Activated naive CD8-positive, alpha-beta T cell treated with anti-CD3 and anti-CD28 coated beads, Interleukin-2, amount 10 ng/mL, durations not matched to agents 7 days and 5 days (primary cell): ENCODE measurements at places on chromosomes 4 and X. TPM values are rescaled to one million over a fixed set of nuclear protein-coding genes. Genes with fewer than 3 reads are reported as not detected.

GRCh38 chr4:140172960-140173359 is 19.0 kb upstream of the MAML3 start:
- no peak overlapping the region for H3K4me3 ChIP-seq
- peaks cover 2% of the 10 kb centered on the region for H3K27me3 ChIP-seq
- H3K27ac ChIP-seq, result no peak overlapping the region
- H3K4me1 ChIP-seq, result peaks cover 4% of the 10 kb centered on the region
- H3K36me3 ChIP-seq, result peaks cover 2% of the 10 kb centered on the region

- H3K27ac ChIP-seq, result no peak overlapping the region
- H3K36me3 ChIP-seq, result no peaks in the 10 kb centered on the region
- no peak for DNase-seq
These were observed 303.0 kb downstream of the EPHA5 start for GRCh38 chr4:65367306-65367705.

DNA sequence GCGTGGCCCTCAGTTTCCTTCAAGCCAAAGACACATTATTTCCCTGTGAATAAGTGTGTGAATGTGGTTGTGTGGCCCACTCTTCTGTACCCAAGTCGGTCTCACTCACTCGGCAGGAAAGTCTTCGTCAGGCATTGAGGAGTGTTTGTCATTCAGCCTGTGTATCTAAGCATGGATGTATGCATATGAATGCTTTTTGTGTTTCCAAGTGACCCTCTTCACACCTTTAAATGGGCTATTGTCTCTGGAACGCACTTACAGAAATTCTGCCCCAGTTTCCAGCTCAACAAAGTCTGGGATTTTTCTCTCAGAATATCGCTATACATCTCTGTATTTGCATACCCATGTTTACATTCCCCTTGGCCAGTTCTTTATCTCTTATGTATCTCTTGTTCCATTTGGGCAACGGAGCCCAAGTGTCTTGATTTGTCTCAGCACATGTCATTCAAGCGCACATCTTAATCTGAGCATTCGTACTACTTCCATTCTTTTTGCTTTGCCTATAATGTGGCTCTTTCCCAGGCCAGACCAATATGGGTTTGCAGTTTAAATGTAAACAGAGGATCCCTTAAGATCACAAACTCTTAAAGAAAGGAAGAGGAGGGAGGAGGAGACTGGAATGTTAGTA is 4.8 kb downstream of the BCOR start:
- H3K36me3 ChIP-seq, result peaks cover 8% of the 10 kb centered on the region
- peak overlapping the region; percentile 10 for H3K4me3 ChIP-seq
- no peak for DNase-seq
- peaks cover 36% of the 10 kb centered on the region for H3K4me1 ChIP-seq
- no peaks in the 10 kb centered on the region for H3K27me3 ChIP-seq

DNA sequence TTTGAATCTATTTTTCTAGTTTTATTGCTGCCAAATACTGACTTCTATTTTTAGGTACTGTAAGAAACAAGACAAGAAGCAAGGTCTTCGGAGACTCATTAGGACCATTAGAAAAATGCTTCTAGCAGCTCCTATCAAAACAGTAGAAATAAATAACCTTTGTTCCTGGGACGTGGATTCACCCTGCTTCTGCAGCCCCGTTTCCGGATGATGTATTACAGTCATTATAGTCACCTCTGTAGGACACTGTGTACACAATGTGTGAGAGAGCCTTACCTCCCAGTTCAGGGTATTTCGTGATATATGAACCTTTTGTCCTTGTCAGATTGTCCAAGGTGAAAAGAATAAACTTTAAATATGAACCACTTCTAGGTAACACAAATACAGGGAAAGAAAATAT is 484.0 kb upstream of the TECRL start:
- no peaks in the 10 kb centered on the region for H3K27me3 ChIP-seq
- no peaks in the 10 kb centered on the region for H3K36me3 ChIP-seq
- no peaks in the 10 kb centered on the region for H3K4me1 ChIP-seq
- H3K4me3 ChIP-seq, result no peak overlapping the region
- no peak overlapping the region for H3K27ac ChIP-seq

DNA sequence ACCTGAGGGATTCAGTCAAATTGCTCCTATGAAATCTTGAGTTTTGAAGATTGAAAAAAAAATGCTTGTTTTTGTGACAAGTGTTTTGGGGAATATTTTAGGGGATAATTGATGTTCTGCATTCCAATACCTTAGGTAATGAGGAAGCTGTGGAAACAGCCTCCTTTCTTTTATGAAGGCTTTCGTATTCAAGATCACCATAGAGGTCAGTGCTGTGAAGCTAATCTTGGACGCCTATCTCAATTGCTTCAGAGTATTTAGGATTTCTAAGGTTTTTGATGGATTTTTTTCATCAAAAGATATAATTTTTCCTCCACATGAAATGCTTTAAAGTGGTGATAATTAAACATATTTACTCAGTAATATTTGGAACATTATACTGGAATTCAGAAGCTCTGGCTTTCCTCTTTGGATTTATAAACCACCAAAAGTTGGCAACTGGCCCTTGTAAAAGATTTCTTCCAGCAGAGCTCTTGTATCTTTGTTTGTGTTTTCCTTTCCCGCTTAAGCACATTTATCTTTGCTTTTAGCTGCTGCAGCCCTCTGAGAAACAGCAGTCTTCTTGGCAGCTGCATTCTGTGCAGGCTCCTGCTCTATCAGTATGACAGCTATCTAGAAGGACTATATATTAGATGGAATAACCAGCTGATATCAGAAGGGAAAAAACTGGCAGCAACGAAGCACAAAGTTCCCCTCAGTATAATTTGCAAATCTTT is 63.7 kb downstream of the HMGB2 start:
- no peaks in the 10 kb centered on the region for H3K27me3 ChIP-seq
- H3K27ac ChIP-seq, result no peak overlapping the region
- DNase-seq, result no peak
- H3K36me3 ChIP-seq, result peaks cover 10% of the 10 kb centered on the region
- H3K4me3 ChIP-seq, result no peak overlapping the region
- H3K4me1 ChIP-seq, result no peaks in the 10 kb centered on the region

DNA sequence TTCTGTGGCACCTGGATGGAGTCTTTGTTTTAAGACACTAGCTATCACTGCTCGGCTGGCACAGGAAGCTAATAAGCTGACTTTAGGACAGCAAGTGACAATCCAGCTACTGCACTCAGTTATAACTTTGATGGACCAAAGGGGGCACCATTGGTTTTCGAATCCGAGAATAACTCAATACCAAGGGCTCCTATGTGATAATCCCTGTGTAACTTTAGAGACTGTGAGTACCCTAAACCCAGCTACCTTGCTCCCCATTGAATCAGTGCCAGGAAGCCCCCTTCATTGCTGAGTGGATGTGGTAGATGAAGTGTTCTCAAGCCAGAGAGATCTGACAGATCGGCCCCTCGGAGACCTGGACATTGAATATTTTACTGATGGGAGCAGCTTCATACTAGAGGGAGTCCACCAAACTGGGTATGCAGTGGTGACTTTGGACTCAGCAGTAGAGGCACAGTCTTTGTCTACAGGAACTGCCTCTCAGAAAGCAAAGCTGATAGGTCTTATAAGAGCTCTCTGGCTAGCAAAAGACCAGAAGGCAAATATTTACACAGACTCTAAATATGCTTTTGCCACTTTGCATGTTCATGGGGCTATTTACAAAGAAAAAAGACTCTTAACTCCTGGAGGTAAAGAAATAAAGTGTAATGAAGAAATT is 35.5 kb upstream of the UGT2B7 start:
- no peaks in the 10 kb centered on the region for H3K4me1 ChIP-seq
- DNase-seq, result no peak
- no peaks in the 10 kb centered on the region for H3K36me3 ChIP-seq
- no peak overlapping the region for H3K4me3 ChIP-seq

GRCh38 chr4:150436598-150437370 is 145.2 kb upstream of the MAB21L2 start:
- no peaks in the 10 kb centered on the region for H3K4me1 ChIP-seq
- H3K36me3 ChIP-seq, result peaks cover 13% of the 10 kb centered on the region
- H3K4me3 ChIP-seq, result no peak overlapping the region
- DNase-seq, result no peak
- no peak overlapping the region for H3K27ac ChIP-seq

DNA sequence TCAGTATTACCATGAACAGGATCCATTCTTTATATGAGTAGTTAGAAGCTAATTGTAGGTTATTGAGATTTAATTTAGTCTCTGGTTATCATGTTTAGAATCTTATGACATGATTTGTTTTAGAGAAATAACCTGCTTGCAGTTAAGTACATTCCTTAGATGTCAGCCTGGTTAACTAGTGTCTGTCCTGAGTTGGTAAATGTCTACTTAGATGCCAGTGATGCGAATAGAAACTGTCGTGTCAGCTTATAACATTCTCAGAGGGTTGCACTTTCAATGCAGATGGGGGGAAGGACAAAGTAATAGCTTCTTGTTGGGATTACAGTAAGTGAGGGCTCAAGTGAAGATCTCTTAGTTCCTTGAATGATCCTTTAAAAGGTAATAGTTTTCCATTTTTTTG is 227.8 kb upstream of the SPRY1 start:
- no peaks in the 10 kb centered on the region for H3K4me1 ChIP-seq
- no peak overlapping the region for H3K4me3 ChIP-seq
- no peak for DNase-seq
- no peaks in the 10 kb centered on the region for H3K27me3 ChIP-seq
- peaks cover 5% of the 10 kb centered on the region for H3K36me3 ChIP-seq

DNA sequence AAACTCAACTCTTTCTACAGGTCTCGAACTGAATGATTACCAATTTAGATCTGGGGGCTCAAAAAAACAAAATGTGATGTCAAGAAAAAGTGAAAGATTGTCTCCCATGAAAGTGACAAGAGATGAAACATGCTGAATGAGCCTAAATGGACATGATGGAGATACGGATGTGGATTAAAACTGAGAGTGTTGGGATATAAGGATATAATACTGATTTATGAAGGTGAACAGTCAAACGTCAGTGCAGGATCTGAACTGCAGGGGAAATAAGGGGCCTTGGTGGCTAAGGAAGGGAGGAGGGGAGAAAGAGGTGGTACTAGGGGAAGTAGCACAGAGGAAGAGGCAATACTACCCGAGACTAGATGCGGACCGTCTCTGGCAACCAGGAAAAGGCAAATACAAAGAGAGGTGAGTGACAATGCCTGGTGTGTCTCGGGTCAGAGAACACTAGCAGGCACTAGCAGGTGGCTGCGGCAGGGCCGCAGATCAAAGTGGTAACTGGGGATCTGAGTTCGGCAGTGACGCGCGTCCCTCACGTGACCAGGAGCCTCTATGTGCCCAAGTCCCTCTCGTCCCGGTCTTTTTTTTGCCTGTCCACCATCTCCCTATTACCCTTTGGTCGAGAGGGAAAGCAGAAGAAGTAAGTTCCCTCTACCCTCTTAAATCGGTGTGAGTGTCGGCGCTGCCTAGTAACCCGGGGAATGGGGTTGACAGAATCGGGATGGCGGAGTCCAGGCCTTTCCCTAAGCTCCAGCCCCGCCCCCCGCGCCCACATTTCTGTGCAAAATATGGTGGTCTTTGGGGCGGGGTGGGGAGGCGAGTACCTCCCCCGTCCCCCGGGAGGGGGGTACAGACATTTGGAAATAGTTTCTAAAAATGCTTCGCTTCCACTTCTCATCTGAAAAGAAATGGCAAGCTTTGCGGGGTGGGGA is at the start of gene TCEAL1:
TCEAL1 (plus strand) TSS at position 590 of the 932 bp plus-strand sequence. CDS start 942 bp downstream, outside the sequence.
- DNase-seq, result peak; percentile 48
- no peaks in the 10 kb centered on the region for H3K27me3 ChIP-seq
- no peaks in the 10 kb centered on the region for H3K36me3 ChIP-seq
- peak within 1 kb of the TSS; percentile 56 for H3K27ac ChIP-seq
- peaks cover 11% of the 10 kb centered on the region for H3K4me1 ChIP-seq

DNA sequence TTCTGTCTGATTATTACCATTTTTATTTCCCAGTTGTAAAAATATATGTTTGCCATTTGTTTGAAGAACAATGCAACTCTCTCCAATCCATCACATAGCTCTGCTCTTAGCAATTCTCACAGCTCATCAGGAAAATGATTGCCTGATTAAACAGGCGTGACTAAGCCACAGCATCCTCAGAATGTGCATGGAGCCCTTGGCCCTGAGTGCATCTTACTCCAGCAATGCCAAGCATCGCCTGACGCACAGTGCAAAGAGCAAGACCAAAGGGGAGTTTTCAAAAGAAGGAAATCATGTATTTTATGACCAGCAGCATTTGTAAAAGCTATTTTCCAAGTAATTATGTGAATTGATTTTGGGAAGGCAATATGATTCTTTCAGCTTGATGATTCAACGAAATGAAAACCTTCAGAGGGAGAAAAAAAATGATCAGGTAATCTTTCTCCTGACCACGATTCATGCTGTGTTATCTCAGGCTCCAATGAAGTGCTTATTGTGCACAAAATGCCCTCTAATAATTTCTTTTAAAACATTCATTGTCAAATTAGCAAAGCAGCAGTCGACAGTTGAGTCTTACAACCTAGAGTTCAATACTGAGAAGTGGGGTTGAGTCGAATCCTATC is 138.0 kb upstream of the FAM9B start:
- no peak overlapping the region for H3K27ac ChIP-seq
- H3K36me3 ChIP-seq, result no peaks in the 10 kb centered on the region
- no peak overlapping the region for H3K4me3 ChIP-seq

GRCh38 chrX:11725631-11726442 is 32.2 kb upstream of the MSL3 start:
- no peaks in the 10 kb centered on the region for H3K27me3 ChIP-seq
- DNase-seq, result no peak
- no peak overlapping the region for H3K27ac ChIP-seq
- H3K4me3 ChIP-seq, result no peak overlapping the region

DNA sequence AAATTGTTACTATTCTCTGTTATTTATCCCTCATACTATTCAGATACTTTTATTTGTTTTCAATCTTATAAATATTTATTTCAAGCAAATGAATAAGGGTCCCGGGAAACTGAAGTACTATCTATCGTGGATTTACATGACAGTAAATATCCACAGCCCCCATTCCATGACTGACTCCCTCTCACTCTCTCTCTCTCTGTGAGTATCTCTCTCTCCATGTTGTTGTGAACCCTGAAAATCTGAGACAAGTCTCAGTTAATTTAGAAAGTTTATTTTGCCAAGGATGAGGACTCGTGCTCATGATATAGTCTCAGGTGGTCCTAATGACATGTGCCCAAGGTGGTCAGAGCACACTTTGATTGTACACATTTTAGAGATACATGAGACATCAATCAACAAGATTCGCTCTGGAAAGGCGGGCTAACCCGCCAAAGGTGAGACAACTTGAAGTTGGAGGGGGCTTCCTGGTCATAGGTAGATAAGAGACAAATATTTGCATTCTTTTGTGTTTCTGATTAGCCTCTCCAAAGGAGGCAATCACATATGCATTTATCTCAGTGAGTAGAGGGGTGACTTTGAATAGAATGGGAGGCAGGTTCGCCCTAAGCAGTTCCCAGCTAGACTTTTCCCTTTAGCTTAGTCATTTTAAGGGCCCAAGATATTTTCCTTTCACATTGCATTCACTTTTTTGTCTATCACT is 986.4 kb downstream of the NLGN4X start:
- no peak overlapping the region for H3K27ac ChIP-seq
- no peaks in the 10 kb centered on the region for H3K36me3 ChIP-seq
- DNase-seq, result no peak
- no peaks in the 10 kb centered on the region for H3K4me1 ChIP-seq
- H3K4me3 ChIP-seq, result no peak overlapping the region
- H3K27me3 ChIP-seq, result no peaks in the 10 kb centered on the region

- H3K4me1 ChIP-seq, result no peaks in the 10 kb centered on the region
- H3K4me3 ChIP-seq, result no peak overlapping the region
- DNase-seq, result no peak
- H3K36me3 ChIP-seq, result no peaks in the 10 kb centered on the region
- no peak overlapping the region for H3K27ac ChIP-seq
- H3K27me3 ChIP-seq, result no peaks in the 10 kb centered on the region
These were observed 261.4 kb downstream of the LDB2 start for GRCh38 chr4:16636912-16637630.

GRCh38 chrX:28273736-28274135 is 292.5 kb upstream of the DCAF8L1 start:
- no peaks in the 10 kb centered on the region for H3K36me3 ChIP-seq
- DNase-seq, result no peak
- H3K27ac ChIP-seq, result no peak overlapping the region
- H3K4me1 ChIP-seq, result no peaks in the 10 kb centered on the region

RHOXF2 gene
- total RNA-seq, result not detected

CXCL5 gene
- not detected for total RNA-seq

REPS2 gene
- total RNA-seq, result 0.08 TPM

TMEM35A gene
- total RNA-seq, result not detected
